IPS DF 6.9 (cell line): ENCODE measurements at places on chromosomes 2 and 18.

DNA sequence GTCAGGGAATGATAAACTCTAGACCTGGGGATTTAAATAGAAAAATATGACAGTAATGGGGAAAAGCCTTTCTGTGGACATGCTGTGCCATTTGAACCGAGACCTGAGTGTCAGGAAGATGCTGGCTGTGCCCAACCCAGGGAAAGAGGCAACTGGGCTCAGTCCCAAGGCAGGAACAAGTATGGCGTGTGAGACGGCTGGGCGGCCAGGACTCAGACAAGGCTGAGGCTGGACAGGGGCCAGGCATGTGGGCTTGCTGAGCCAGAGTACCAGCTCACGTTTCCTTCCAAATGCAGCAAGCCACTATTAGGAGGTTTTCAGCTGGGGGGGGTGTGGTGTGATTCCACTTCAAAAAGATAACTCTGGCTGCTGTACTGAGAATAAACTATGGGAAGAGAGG is 92.4 kb downstream of the INPP5D start:
- DNase-seq: no peak

DNA sequence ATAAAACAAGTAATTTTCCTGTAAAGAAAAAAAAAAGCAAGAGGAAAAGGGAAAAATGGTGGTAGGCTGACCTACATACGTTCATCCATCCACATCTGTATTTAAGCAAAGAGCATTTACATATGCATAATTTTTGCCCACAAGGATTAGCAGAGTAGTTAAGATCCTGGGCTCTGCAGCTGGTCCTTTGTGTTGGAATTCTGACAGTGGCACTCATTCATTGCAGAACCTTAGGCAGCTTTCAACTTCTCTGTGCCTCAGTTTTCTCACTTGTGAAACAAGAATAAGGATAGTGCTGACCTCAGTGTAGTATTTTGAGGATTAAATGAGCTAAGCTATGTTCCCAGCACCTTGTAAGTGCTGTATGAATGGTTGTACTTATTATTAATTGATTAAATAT is 211.3 kb downstream of the ARL4C start:
- DNase-seq: no peak

- no peak for DNase-seq
Measured at GRCh38 chr2:240383099-240383758, 52.2 kb upstream of the GPC1 start.

DNA sequence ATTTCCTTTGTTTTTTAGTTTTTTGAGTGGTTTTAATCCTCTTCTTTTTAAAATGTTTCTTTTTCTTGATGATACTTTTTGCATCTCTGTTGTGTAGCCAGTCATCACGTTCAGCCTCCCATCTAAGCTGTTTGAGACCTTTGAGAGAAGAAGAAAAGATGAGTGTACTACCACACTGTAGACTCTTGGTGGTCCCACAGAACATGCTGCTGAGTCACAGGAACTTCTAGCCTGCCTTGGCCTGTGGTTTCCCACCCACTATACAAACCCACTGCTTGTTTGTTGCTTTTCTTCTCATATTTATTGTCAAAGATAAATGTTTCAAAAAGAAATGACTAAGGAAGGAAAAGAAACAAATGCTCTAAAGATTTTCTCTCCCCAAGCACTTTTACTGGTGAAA is 5.5 kb downstream of the CEBPZOS start:
- DNase-seq: no peak

DNA sequence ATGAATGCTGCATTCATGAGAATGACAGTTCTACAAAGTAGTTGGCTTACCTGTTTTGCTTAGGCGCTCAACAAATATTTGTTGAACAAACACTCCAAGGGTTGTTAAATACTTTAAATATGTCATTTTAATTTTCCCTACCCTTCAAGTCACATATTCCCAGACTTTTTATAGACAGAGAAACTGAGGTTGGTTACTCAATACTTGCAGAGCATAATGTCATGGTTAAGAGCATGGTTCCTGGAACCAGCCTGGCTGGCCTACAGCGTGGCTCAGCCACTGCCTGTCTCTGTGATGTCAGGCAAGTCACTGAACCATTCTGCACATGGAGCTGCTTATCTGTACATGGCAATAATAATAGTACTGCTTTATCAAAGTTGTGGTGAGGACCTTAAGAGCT is 120.0 kb upstream of the STK17B start:
- no peak for DNase-seq

GRCh38 chr18:79915161-79916127 is 36.0 kb downstream of the SLC66A2 start:
- DNase-seq: no peak

GRCh38 chr2:13193075-13193474 is 476.3 kb downstream of the TRIB2 start:
- DNase-seq: no peak

- no peak for DNase-seq
Measured at GRCh38 chr2:154240921-154241379, 369.2 kb downstream of the GALNT13 start.

DNA sequence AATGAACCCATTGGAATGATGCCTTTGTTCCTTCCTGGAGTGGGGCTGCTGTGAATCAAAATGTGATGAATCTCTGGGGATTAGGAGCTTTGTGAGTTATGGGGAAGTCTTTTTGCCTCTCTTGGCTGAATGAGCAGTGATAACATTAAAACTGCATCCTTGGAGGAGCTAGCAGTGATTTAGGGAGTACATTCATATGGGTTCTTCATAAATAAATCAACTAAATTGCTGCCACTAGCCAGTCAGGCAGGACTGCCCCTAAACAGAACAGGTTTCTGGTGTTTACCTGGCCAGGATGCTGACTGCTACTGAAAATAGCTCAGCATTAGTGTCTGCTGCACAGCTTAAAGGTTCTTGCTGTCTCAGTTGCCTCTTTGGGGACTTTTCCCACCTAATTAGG is 244.5 kb upstream of the MEX3C start:
- no peak for DNase-seq

DNA sequence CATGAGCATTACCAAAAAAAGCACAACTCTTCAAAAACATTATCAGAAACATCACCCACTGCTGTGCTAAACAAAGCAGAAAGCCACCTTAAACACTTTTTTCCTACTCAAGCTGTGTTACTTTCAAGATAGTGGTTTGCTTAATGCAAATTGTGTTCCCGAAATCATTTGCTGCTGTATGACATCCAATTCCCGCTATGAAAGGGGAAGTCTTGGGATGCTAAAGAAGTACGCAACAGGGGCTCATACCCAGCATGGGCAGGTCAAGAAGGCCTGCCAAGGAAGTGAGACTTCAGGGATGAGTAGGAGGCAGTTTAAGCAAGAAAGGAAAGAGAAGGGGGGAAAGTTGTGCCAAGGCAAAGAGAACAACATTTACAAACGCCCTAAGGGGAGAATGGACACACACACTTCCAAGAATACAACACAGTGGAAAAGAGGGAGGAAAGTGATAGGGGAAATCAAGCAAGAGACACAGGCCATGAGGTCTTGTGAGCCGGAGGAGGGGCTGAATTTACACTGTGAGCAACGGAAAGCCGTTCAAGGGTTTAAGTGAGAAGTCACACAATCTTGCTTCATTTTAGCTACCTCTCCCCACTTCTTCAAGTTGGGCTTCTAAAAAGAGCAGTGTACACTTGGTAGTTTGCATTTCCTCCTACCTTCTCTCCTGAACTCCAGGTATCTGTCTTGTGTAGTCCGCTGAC is 4.0 kb downstream of the PTPN2 start:
- no peak for DNase-seq

DNA sequence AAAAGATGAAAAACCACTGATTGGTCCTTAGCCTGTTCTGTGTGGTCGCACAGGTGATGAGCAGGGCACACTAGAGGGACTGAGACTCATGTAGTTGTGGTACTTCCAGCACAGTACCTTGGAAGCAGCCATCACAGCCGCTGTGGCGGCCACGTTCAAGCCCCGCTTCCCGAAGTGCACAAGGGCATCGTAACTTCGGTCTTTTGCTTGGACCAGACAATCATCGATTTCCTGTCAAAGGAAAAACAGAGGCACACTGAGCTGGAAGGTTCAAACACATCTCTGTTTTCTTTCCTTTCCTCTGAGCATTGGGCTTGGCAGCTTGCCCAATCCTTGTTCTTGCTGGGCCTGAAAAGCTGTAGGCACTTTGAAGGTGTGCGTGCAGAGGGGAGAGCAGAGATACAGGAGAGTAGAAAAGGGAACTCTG is 52.6 kb downstream of the MRPL35 start:
- DNase-seq: no peak

DNA sequence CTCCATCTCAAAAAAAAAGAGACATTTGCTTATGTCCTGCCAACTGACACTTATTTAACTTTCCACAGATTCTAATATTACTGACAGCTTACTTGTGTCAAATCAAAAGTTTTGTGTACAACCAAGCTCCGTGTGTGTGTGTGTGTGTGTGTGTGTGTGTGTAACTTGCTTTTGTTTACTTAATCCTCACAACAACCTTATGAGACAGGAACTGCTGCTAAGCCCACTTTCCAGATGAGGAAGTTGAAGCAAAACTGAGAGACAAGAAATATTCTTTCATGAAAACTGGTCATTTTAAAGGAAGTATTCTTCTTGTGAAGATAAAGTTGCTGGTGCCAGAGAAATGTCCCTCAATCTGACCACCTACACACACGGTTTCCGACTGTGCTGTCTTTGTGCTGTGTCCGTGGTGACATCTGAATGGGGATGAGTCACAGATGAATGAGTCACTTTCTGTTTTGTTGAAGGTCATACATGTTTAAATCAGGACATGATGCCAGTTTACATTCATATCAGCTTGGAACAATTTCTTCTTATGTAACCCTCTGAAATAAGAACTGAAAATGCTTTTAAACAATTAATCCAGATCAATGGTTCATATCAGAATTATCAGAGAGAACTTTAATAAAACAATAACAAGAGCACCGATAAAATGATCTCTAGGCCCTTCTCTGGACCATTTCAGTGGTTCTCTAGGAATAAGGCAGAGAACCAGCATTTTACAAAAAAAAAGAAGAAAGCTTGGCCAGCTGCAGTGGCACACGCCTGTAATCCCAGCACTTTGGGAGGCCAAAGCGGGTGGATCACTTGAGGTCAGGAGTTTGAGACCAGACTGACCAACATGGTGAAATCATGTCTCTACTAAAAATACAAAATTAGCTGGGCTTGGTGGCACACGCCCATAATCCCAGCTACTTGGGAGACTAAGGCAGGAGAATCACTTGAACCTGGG is 95.5 kb downstream of the THNSL2 start:
- no peak for DNase-seq

- no peak for DNase-seq
Measured at GRCh38 chr2:12754643-12755042, 37.9 kb downstream of the TRIB2 start.

DNA sequence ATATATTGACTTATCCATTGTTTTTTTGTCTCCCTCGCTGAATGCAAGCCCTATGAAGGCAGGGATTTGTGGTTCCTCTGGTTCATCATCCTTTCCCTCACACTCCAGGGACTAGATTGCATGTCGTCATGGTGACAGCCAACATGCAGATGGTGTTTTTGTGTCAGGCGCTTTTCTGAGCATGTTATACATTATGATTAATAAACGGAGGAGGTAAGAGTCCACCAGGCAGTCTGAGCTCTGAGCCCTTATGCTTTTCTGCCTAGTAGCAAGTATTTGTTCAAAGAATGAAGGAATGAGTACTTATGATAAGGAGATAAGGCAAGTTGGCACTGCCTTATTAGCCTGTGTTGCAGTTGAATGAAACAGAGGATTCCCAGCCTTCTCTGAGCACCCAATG is 181.6 kb downstream of the MGAT5 start:
- no peak for DNase-seq

- no peak for DNase-seq
Measured at GRCh38 chr2:85459771-85460170, 41.3 kb downstream of the SH2D6 start.

- no peak for DNase-seq
Measured at GRCh38 chr18:55097456-55098170, 138.4 kb upstream of the CCDC68 start.

DNA sequence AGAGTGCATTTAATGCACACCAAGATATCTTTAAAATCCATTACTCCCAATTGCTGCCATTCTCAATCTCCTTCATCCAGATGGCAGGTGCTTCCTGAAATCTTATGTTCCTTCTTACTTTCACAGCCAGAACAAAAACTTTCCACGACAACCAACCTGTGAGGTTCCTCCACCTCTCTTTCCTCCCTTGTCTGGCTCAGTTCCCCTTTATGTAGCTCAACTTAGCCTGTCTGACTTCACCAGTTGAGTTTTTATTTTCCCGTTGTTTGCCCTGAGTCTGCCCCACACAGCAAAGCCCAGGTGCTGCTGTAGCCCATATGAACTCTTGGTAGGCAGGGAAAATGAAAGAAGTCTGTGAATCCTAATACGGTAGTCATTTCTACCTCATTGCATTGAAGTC is 112.5 kb downstream of the MREG start:
- DNase-seq: no peak

- DNase-seq: no peak
Measured at GRCh38 chr18:39752351-39752750, 2186.8 kb upstream of the CELF4 start.

DNA sequence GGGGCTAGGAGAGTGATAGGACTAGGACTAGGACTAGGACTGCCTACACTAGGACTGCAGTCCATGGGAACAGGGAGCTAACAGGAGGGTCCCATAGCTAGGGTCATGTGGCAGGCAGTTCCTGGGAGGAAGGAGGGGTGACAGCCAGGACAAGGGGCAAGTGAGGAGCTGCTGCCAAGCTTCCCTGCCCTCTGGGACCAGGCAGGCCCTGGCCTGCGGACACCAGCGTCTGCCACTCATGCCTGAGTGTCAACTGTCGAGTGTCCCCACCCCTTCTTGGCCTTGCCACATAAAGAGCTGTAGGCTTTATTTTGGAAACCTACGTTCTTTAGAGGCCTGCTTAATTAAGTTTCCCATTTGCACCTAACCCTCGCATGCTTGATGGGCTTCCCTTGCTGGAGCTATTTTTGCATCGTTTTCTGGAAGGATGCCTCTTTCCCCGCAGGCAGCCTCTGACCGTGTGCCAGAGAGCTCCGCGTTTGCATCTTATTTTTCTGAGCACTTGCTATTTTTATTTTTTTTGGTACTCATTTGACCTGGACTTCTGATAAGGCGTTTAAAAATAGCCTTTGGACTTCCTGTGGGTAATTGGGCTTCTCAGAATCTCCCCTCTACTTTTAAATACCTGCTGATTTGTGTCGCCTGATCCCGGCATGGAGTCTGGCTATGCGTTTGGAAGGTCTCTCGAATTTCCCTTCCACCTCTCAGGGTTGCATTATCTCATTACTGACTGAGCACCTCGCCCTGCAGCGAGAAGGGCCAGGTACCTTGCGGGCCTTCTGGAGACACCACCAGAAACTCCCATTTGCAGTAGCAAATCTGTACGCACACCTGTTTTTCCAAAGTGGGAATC is 66.4 kb downstream of the SH3RF3 start:
- no peak for DNase-seq

- DNase-seq: peak; percentile 7
Measured at GRCh38 chr2:173264603-173265366, 89.9 kb upstream of the CDCA7 start.

DNA sequence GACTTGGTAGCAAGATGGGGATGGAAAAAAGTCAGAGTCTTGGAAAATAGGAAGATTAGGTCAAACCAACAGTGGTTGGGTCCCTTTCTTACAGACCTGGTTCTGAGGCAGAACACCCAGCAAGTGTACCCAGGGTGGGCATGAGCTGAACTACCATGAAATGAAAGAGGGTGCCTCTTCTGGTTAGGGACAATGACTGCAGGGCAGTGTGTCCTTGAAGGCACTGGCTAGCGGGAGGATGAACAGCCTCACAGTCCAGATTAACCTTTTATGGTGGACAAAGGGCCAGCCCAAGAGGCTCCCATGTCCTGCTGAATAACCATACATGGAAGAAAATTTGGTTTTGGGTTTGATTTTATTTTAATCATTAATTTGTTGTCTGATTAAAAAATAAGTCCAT is 61.8 kb upstream of the CCDC85A start:
- DNase-seq: no peak
